ENCODE measurements at places on chromosomes 1 and 21.

DNA sequence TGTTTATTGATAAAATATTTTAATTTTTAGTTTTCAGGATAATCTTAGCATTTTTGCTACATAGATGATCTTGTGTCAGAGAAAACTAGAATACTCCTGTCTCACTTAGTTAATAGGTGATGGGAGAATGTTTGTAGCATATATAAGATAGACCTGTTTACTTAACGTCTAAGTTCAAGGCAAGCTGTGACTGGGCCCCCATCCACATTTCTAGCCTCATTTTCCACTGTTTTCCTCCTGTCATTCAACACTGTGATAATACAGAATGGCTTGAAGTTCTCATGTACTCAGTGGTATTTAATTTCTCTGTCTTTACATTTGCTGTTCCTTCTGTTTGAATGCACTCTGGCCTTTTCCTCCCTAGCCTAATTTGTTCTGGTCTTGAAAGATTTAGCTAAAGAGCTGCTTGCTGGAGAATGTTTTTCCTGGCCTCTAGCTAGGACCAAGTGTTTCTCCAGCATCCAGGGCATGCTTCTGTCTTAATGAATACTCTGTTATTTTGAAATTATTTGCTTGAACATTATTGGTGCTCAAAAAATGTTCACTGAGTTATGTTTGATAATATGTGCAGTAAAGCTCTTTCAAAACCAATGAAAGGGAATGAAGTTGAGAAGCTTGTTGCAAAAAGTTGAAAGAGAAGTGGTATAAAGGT is 37.3 kb downstream of the USP25 start:
- DNase-seq, result no peak

- no peak for DNase-seq
Observed at GRCh38 chr1:1291548-1292441, 11.6 kb downstream of the SCNN1D start.

DNA sequence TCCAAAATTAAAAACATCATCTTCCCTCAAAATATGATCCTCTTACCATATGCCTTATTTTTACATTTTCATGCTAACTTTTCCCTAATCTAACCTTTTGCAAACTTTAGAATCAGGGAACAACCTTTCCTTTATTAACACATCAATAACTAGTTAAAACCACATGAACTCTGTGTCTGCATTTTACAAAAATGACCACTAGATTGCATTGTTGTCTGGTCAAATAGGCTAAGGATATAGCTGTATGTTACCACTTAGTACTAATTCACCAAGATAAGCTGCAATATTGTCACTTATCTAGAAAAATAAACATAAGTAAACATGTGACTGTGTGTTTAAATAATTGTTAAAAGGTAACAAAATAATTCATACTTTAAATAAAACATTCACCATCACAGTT is 82.3 kb downstream of the DENND1B start:
- no peak for DNase-seq

GRCh38 chr1:198925567-198925966 is 286.7 kb downstream of the PTPRC start:
- DNase-seq, result no peak

GRCh38 chr21:39127506-39127905 is 55.7 kb downstream of the PSMG1 start:
- no peak for DNase-seq

- DNase-seq, result no peak
Observed at GRCh38 chr1:185529673-185530072, 204.5 kb upstream of the HMCN1 start.

DNA sequence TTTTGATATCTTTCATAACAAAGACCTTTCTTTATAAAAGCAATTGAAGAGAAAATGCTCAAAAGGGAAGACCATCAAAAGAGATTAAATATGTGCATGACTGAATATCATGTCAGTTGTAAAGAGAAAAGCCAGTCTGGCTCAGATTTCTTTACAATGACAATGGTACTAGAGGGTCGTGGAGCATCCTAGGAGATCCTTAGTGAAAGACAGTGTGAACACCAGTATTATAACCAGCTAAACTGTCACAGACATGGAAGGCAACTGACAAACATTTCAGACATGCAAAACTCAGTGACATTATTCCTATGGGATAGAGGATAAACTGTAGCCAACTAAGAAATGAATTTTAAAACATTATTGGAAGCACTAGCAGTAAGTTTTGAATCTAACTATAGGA is 27.1 kb upstream of the ADARB1 start:
- no peak for DNase-seq

- DNase-seq, result no peak
Observed at GRCh38 chr1:46455951-46456350, 33.7 kb upstream of the DMBX1 start.

GRCh38 chr21:15751546-15751945 is 21.8 kb downstream of the USP25 start:
- DNase-seq, result no peak
